ENCODE measurements at places on chromosomes 13 and 19.

GRCh38 chr13:87295636-87296035 lies 375.5 kb upstream of the SLITRK5 start:
- no peak for DNase-seq

DNA sequence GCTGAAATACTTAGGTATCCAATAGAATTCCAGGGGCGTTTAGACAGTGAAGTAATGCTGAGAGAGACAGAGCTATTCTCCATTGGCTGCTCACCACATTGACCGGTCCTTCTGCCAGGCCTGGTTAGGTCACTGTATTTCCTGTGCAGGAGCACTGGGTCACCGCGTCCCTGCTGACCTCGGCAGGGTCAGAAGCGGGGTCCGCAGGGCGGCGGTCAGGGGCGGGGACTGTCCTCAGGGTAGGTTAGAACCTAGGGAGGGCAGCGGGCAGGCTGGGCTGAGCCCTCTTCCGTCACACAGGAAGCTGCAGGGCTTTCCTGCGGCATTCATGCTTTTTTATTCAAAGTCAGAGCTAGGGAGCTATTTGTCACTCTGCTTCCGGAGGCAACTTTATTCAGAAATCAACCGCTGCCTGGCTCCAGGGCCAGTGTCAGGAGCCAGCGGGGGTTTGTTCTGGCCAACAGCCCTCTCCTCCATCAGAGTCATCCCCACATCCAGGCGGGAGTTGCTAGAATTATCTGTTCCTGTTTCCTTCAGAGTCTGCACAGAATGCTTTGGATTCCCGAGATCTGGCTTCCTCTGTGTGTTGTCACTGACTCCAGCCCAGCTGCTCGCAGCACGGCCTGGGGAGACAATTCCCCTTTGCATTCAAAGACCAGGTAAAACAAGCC lies 81.2 kb upstream of the WASF3 start:
- DNase-seq = peak; percentile 28

- no peak for DNase-seq
Observed at GRCh38 chr13:114166381-114167131, 12.5 kb upstream of the CFAP97D2 start.

- DNase-seq = no peak
Observed at GRCh38 chr19:46489445-46490272, 6.0 kb downstream of the PNMA8B start.

DNA sequence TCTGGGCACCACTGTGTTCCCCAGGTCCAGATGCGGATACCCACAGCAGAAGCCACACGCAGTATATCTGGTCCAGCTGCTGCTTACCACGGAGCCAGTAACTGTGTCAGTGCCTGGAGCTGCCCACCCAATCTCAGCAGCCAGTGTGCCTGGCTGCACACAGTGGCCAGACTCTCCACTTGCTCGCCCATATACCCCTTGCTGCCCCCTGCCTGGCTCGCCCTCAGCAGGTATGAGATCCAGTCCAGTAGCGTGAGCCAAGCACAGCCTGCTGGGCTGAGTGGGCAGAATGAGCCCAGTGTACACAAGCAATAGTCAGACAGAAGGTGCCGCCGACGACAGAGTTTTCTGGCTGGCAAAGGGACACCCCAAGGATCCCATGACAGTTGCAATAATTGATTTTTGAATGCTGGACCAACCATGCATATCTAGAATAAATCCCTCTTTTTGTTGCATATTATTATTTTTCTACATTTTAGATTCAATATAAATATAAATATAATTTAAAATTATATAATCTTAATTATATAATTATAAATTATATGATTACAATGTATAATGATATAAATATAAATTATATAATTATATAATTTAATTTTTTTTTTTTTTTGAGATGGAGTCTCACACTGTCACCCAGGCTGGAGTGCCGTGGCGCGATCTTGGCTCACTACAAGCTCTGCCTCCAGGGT lies 918.8 kb upstream of the MIR17HG start:
- DNase-seq = no peak

GRCh38 chr19:56504581-56504980 lies 3.1 kb upstream of the ZNF471 start:
- DNase-seq = no peak

DNA sequence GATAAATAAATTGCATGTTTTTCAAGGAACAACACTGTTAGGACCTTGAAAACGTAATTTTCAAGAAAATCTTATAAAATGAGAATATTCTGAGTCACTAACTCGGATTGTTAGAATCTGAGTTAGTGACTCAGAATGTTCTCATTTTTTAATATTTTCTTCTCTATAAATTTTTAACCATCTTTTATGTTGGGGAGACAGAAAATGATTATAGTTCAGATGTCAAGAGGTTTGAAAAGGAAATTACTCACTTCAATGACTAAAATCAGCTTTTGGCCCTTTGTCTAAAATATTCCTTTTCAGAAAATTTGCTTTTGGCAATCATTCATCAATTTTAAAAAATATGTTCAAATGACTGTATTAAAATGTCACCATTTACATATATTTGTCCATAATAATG lies 264.2 kb upstream of the EDNRB start:
- no peak for DNase-seq

GRCh38 chr19:42420055-42420544 lies 7.1 kb downstream of the LIPE start:
- DNase-seq = peak; percentile 86

DNA sequence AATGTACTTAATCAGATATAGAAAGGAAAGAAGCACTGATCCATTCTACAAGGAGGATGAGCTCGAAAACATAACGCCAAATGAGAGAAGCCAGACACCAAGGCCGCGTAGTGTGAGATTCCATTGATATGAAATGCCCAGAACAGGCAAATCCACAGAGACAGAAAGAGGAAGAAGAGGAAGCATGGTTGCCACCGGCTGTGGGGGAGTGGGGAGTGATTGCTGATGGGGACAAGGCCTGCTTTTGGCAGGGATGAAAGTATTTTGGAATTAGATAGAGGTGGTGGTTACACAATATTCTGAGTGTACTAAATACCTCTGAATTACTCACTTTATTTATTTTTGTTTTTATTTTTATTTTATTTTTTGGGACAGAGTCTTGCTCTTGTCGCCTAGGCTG lies 50.2 kb upstream of the KLF2 start:
- no peak for DNase-seq

DNA sequence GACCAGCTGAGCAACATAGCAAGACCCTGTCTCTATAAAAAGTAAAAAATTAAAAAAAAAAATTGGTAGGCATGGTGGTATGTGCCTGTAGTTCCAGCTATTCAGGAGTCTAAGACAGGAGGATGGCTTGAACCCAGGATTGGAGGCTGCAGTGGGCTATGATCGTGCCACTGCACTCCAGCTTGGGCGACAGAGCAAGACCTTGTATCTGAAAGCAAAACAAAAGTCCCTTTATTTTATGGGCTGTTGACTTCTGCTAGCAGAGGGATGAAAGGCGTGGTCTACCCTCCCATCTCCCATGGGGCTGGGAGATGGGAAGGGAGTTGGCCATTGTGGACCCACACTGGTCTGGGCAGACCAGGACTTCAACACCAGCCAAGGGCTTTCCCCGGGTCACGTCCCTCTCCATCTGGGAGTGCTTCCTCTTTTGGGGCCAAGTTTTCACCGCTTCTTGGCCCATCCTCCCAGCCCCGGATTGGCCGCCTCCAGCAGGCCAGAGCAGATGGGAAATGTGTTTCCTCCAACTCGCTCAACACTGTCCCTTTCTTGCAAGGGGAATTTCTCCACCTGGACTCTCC lies 2.2 kb upstream of the TNFSF9 start:
- no peak for DNase-seq

GRCh38 chr13:79374578-79374977 lies 31.5 kb downstream of the RBM26 start:
- DNase-seq = no peak

- DNase-seq = no peak
Observed at GRCh38 chr19:16831531-16831930, 2.3 kb downstream of the SIN3B start.

GRCh38 chr13:21089830-21090229 lies 28.4 kb upstream of the LATS2 start:
- no peak for DNase-seq

- no peak for DNase-seq
Observed at GRCh38 chr19:305240-306150, 14.3 kb upstream of the PLPP2 start.

GRCh38 chr19:17055636-17056035 lies 19.6 kb downstream of the HAUS8 start:
- no peak for DNase-seq

DNA sequence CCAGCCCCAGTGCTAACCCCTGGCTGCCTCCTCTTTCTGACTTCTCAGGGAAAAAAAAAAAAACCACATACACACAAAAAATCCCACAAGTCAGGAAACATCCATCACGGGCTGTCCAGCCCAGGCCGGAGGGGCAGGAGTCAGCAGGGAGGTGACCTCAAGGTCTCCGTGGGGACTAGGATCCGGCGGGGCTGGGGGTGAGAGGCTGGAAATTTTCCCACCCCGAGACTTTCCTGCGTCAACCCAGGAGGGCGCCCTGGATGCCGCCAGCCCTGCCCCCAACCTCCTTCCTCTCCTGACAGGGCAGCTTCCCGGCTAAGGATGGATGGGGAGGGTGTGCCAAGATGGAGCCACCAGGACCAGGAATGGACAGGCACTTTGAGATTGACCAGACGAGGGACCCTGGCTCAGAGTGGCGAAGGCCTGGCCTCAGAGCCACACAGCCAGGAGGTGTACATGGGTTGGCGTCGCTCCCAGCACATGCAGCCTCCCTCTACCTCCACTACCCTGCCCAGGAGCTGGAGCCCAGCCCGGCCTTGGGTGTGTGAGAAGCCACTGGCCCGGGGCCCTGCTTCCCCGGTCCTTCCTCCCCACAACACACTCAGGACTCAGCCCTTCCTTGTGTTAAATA lies 33.3 kb downstream of the BLOC1S3 start:
- DNase-seq = no peak

- DNase-seq = no peak
Observed at GRCh38 chr13:58883405-58883804, 1251.9 kb downstream of the PCDH17 start.

DNA sequence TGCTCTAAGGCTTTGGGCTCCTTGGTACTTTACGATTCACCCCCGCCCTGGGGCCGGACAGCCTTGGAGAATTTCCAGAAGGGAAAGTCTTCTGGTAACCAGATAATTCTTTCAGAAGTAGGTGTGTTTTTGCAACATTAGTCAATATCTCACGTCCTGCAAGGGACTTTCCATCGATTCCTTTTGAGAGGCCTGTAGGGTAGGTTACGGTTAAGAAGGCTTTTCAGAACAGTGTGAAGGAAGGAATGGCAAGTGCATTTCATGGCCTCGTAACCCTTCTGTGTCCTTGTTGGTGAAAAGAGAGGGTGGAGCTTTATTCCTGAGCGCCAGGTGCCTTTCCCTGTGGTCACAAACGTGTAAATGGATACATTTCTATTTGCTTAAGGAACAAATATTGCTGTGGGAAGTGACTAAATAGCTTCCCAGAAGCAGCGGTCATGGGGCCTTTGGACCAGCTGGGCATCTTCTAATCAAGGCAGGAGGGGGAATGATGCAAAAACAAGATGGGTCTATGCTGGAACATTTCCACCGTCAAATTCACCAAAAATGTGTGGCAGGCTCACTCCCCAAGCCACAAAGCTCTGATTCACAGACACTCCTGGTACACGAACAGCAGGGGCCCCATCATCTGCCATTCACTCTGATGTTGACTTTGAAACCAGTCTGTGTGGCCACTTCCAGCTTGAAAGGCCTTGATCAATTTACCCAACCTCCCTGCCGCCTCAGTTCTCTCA lies 99.2 kb downstream of the ANKRD10 start:
- DNase-seq = no peak

DNA sequence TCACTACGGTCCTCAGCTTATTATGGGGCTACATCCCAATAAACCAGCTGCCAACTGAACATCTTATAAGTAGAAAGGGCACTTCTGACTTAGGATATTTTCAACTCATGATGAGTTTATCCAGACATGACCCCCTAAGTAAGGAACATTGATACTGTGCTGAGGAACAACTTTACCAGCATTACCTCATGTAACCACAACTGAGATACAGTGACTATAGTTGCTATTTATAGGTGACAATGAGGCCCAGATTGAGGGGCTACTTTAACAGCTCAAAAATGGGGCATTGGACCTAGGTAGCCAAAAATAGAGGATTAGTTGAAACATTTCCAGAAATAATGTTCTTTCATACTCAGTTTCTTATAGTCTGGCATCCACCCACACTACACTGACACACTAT lies 26.8 kb downstream of the SKA3 start:
- no peak for DNase-seq

DNA sequence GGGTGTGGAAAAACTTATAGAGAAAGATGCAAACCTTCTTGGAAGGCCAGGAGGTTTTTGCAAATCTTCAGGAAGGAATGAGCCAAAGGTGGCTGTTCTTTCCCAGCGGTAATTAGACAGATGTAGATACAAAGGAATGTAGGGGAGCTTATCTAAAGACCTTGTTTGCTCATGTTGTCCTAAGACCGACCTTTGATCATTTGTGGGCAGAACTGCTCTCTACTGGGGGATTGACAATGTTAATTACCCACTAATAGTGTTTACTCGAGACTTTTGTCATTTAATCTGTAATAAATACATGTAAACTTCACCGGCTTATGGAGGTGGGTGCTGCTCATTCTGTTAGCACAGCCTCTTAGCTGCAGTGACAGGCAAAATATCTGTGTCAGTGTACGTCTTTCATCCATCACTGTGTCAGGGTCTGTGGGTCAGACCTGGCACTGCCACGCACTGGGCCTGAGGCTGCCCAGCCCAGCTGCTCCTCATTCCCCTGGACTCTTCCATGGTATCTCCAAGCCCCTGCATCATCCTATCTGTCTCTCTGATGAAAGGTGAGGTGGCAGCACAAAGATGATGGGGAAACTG lies 68.3 kb downstream of the ZNF431 start:
- no peak for DNase-seq

GRCh38 chr19:5268801-5269200 lies 71.8 kb downstream of the PTPRS start:
- DNase-seq = no peak

GRCh38 chr13:20182231-20182846 lies 10.4 kb downstream of the GJB2 start:
- peak; percentile 56 for DNase-seq

GRCh38 chr19:21202865-21203494 lies 61.1 kb downstream of the ZNF431 start:
- DNase-seq = peak; percentile 29

- DNase-seq = no peak
Observed at GRCh38 chr13:41722684-41723535, 238.0 kb downstream of the VWA8 start.

DNA sequence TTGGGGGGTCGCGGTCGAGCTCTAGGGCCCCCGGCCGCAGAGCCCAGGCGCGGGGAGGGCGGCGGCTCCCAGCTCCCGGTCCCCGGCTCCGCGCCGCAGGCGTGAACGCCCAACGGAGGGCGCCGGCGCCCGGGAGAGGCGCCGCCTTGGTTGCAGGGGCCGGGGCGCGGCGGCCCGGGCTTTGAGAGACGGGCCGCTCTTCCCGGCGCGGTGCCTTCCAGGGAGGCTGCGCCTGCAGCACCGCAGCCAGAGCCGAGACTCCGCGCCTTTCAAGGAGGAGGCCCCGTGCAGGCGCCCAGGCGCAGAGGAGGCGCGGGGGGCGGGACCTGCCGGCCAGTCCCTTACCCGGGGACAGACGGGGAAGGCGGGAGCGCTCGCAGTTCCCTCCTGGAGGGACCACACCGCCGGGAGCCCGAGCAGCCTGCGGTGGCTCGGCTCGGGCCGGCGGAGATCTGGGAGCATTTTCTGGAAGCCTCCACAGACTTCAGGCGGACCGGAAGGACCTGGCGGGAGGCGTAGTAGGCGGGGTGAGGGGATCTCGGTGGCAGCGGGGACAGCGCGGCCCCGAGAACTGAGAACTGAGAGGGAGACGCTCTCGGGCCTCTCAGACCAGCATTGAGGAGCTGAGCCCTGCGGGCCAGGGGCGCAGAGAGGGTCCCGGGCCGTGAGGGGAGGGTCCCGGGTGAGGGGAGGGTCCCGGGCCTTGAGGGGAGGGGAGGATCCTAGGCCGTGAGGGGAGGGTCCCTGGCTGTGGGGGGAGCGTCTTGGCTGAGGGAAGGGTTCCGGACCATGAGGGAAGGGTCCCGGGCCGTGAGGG lies 25.5 kb upstream of the MCF2L start:
- peak; percentile 53 for DNase-seq

Measured in stimulated activated CD8-positive, alpha-beta memory T cell treated with anti-CD3 and anti-CD28 coated beads, Interleukin-4, amount 100 ng/mL, for 48 hours (primary cell).